ENCODE measurements at places on chromosomes 7 and 10. TPM values are rescaled to one million over a fixed set of nuclear protein-coding genes. Genes with fewer than 3 reads are reported as not detected.

The GPER1 gene
- total RNA-seq: not detected

The LIPN gene
- not detected for total RNA-seq

The CRPPA gene
- 0.38 TPM for total RNA-seq

The KIF11 gene
- total RNA-seq: 43.4 TPM

The BLNK gene
- total RNA-seq: not detected

The SCIN gene
- total RNA-seq: 0.05 TPM

DNA sequence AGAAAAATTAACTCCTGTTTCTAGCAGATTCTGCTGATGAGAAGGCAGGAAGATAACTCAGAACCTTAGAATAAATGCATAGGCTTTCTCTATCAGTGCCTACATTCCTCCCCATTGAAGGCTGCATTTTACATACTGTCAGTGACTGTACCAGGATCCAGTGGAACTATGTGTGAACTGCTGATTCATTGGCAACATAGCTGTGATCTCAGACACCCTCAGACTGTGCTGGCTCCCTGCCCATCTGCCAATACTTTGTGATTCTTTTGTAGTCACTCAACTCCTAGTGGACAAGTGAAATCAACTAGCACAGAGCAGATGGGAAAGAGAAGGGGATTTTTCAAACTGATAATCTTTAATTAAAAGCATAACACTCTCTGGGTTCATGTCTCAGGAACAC lies 375.8 kb downstream of the MDFIC start:
- H3K4me1 ChIP-seq: no peaks in the 10 kb centered on the region
- H3K27me3 ChIP-seq: no peaks in the 10 kb centered on the region
- DNase-seq: peak; percentile 5
- no peaks in the 10 kb centered on the region for H3K36me3 ChIP-seq
- H3K27ac ChIP-seq: no peak overlapping the region

- H3K4me3 ChIP-seq: no peak overlapping the region
- no peaks in the 10 kb centered on the region for H3K27me3 ChIP-seq
- H3K4me1 ChIP-seq: no peaks in the 10 kb centered on the region
Observed at GRCh38 chr10:19767876-19768275, 48.4 kb upstream of the PLXDC2 start.

DNA sequence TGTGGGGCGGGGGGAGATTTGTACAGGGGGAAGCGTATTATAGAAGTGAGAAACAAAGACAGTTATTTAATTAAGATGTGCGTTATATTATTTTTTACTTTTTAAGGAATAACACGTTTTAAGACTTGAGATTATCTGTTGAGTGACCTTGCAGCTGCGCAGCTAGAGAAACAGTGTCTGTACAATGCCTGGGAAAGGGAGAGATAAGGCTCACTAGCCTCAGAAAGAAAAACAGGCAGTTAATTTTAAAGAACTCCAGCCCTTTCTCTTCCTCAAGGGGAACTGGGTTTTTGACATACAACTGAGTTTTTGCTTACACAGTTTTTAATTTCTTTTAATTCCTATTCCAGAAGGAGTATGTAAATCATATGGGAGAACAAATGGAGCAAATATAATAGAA lies 50.7 kb downstream of the LMBR1 start:
- H3K4me1 ChIP-seq: peaks cover 14% of the 10 kb centered on the region
- no peak overlapping the region for H3K4me3 ChIP-seq

DNA sequence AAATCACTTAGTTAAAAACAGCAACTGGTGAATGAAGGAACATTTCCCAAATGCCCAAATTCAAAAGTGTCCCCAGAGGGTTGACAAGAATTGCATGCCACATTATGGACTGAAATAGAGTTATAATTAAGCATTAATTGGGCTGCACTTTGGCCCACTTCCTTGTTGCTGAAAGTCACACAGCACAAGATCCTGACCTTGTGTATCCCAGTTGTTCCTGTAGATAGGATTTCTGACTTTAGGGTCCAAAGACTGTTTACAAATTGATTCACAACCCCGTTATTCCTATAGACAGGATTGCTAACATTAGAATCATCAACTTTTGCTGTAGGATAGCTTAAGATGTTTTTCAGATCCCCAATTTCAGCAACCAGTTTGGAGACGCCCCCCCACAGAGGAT lies 31.5 kb upstream of the NPFFR1 start:
- no peak for DNase-seq
- H3K36me3 ChIP-seq: no peaks in the 10 kb centered on the region
- H3K27me3 ChIP-seq: no peaks in the 10 kb centered on the region
- H3K4me1 ChIP-seq: no peaks in the 10 kb centered on the region
- H3K27ac ChIP-seq: no peak overlapping the region

GRCh38 chr10:93180482-93180931 lies 106.8 kb downstream of the CYP26A1 start:
- H3K4me3 ChIP-seq: no peak overlapping the region
- no peaks in the 10 kb centered on the region for H3K36me3 ChIP-seq
- no peaks in the 10 kb centered on the region for H3K27me3 ChIP-seq

DNA sequence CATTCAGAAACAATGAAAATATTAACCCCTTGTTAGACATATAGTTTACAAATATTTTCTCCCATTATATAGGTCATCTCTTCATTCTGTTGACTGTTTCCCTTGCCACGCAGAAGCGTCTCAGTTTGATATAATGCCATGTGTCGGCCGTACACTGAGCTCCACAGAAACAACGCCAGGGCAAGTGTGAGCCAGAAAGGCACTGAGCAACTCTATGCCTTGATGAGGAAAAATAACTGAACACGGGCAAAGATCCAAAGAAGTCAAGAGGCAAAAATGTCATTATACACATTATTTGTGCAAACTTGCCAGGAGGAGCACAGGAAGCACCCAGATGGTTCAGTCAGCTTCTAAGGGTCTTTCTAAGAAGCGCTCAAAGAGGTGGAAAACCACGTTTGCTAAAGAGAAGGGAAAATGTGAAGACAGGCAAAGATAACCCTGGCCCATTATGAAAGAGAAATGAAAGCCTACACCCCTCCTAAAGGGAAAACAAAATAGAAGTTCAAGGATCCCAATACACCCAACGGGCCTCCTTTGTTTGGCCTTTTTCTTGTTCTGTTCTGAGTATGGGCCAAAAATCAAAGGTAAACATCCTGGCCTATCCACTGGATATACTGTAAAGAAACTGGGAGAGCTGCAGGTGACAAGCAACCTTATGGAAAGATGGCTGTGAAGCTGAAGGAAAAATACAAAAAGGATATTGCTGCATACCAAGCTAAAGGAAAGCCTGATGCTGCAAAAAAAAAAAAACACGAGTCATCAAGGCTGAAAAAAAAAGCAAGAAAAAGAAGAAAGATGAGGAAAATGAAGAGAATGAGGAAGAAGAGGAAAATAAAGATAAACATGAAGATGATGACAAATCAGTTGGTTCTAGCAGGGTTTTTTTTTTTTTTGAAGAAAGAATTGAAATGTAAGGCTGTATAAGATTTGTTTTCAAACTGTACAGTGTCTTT lies 15.5 kb downstream of the ARHGAP12 start:
- H3K27me3 ChIP-seq: no peaks in the 10 kb centered on the region
- no peak overlapping the region for H3K4me3 ChIP-seq
- H3K4me1 ChIP-seq: peaks cover 35% of the 10 kb centered on the region
- no peak overlapping the region for H3K27ac ChIP-seq
- H3K36me3 ChIP-seq: peaks cover 11% of the 10 kb centered on the region

- DNase-seq: no peak
- H3K4me1 ChIP-seq: no peaks in the 10 kb centered on the region
- H3K4me3 ChIP-seq: no peak overlapping the region
- no peaks in the 10 kb centered on the region for H3K36me3 ChIP-seq
- H3K27ac ChIP-seq: no peak overlapping the region
Observed at GRCh38 chr7:131819891-131820290, 263.5 kb upstream of the PODXL start.
